Temporal lobe (tissue), 4 donors: ENCODE measurements at places on chromosomes 5 and 9. TPM values are rescaled to one million over a fixed set of nuclear protein-coding genes. Genes with fewer than 3 reads are reported as not detected.

The SLC6A18 gene
- total RNA-seq, result not detected

The ECM2 gene
- total RNA-seq, result 5.2 TPM

The SPATA6L gene
- 9.1 TPM for total RNA-seq

The SV2C gene
- 1.5 TPM for total RNA-seq

The GHR gene
- 1.7 TPM for total RNA-seq

The PCDH1 gene
- 49.2 TPM for total RNA-seq

The SPAG8 gene
- 2.0 TPM for total RNA-seq

The ARID3C gene
- not detected for total RNA-seq
